ENCODE measurements at places on chromosomes 3 and 15. TPM values are rescaled to one million over a fixed set of nuclear protein-coding genes. Genes with fewer than 3 reads are reported as not detected.

The CP gene
- 6.2 TPM for total RNA-seq

The PLA2G4E gene
- not detected for total RNA-seq

The SPINK8 gene
- total RNA-seq = not detected

The PRR23B gene
- total RNA-seq = not detected

The TERB2 gene
- not detected for total RNA-seq

The APBA2 gene
- 0.38 TPM for total RNA-seq

The CD200 gene
- total RNA-seq = 1.1 TPM

The HDC gene
- 0.52 TPM for total RNA-seq

The CACNA1D gene
- 1.1 TPM for total RNA-seq

The SIDT1 gene
- total RNA-seq = 0.69 TPM

The SPINT1 gene
- 0.55 TPM for total RNA-seq

The C3orf20 gene
- not detected for total RNA-seq

The FBN1 gene
- total RNA-seq = 45.5 TPM

The CYP19A1 gene
- total RNA-seq = 0.60 TPM

The CFAP100 gene
- total RNA-seq = not detected

The RMDN3 gene
- total RNA-seq = 20.3 TPM

The CCR4 gene
- total RNA-seq = not detected

The ATP8B4 gene
- total RNA-seq = 2.5 TPM

The SMCO1 gene
- total RNA-seq = 73.0 TPM

The GAP43 gene
- 1.2 TPM for total RNA-seq

The NR1I2 gene
- not detected for total RNA-seq

The RLBP1 gene
- total RNA-seq = not detected
